ENCODE measurements at places on chromosomes 13 and 19.
A peak's percentile ranks its signal among the peaks of the same experiment; 100 is the strongest.

GRCh38 chr13:80447747-80448146, 106.8 kb upstream of the SPRY2 start:
- DNase-seq, result no peak

DNA sequence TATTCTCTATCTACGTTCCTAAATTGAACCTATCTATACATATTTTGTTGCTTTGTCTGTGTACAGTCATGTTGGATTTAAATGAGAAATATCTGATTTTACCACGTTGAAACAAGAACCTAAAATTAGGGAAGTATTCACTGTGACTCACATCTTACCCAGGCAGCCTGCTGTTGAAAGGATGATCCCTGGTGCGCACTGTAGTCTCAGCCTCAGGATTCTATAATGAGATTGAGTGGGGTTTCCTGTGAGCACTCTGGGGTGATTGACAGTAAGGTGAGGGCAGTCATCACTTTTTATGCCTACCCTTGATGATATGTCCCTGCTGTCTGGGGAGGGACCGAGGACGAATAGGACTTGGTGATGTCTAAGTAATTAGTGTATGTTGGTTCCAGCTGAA, 35.4 kb downstream of the PCCA start:
- DNase-seq, result no peak

GRCh38 chr13:111584870-111585269, 264.4 kb downstream of the TEX29 start:
- no peak for DNase-seq

GRCh38 chr19:14248578-14249011, 42.6 kb upstream of the ADGRL1 start:
- DNase-seq, result peak; percentile 7

DNA sequence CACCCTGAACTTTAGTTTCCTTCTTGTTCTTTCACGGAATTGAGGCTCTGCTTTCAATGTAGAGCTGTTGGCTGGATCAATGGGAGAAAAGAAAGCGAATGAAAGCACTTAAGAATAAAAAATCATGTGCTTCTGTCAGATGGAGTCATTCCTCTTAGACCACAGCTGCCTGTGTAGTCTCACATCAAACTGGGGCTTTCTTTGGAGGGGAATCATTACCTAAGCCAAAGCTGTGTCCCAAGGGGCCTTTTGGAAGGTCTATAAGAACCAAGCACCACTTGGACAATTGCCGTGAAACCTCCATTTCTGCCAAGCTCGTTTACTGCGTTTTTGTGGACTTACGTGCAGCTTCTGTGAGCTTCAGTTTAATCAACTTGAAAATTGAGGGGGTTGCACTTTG, 44.2 kb upstream of the RNF113B start:
- no peak for DNase-seq

DNA sequence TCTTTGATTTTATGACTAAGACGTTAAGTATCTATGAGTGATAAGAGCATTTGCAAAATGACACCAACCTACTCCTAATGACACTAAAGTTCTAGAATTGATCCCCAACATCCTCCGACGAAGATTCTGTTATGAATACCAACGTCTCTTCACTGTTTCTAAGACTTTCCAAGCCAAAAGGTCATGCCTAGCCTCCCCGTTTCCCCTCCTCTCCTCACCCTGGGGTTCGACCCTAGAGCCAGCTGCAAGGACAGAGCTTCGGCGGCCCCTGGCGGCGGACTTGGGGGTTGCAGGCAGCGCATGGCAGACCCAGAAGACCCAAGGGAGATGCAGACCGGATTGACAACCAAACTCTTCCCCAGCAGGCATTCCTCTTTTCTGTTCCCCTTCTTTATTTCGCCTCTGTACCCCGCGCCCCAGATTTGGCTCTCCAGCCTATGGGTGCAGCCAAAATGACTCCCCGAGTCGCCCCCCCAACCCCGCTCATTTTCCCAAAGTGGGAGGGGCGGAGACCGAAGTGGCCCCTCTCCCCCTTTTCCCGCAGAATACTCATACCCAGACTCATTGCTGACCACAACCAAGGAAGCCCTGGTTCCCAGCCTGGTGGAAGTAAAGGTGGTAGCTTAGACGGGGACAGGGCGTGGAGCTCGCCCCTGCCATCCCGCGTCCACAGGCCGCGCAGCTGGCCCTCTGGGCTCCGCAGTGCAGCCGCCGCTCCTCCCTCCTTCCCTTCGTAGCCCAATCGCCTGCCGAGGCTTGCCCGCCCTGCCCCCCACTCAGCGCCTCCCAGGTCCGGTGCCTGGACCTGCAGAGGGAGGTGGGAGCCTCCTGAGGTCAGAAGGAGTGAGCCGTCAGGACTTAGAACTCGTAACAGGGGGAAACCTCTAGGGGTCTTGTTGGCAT, 4.1 kb upstream of the EML2 start:
- DNase-seq, result peak; percentile 72

- peak; percentile 61 for DNase-seq
Observed at GRCh38 chr19:1104311-1105007, 665 bp downstream of the GPX4 start.

DNA sequence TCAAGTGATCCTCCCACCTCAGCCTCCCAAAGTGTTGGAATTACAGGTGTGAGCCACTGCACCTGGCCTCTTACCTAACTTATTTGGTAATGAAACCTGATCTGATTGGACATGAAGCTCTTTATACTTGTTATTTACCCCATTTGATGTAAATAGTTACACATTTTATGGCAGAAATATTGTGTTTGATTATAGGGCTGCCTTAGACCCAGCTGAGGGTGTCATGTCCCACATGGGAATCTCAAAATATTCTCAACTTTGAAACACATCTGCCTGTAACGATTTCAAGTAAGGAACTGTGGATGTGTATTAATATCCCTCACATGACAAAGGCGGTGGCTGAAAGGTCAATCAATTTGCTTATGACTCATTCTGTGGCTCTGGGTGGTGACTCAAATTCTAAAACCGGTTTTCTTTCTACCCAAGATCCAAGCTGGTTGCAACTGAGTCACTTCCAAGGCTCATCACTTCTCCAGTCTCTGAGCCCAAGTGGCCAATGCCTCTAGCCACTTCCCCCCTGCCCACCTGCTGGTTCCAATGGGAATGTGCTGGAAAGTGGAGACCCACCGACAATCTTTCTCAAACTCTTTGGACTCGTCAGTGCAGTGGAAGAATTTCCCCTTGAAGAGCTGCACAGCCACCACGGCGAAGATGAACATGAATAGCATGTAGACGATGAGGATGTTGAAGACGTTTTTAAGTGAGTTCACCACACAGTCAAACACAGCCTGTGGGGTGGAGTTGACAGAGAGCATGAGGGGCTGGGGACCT, 110.9 kb downstream of the IER2 start:
- peak; percentile 97 for DNase-seq

DNA sequence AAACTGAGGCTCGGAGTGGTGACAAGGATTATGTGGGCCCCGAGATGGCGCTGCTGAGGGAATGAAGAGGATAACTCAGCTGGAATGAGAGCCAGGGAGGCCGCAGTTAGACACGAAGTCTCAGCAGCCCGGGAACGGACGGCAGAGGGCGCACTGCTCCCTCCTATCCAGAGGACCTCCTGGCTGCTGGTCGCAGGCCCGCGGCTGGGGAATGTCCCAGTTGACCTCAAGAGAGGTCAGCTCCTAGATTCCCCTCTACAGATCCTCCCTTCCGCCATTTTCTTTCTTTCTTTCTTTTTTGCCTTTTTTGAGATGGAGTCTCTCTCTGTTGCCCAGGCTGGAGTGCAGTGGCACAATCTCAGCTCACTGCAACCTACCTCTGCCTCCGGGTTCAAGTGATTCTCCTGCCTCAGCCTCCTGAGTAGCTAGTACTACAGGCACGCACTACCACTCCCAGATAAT, 24.1 kb upstream of the ASPDH start:
- DNase-seq, result peak; percentile 74

Data from kidney capillary endothelial cell (primary cell).